ENCODE measurements at places on chromosomes 12 and 14.

DNA sequence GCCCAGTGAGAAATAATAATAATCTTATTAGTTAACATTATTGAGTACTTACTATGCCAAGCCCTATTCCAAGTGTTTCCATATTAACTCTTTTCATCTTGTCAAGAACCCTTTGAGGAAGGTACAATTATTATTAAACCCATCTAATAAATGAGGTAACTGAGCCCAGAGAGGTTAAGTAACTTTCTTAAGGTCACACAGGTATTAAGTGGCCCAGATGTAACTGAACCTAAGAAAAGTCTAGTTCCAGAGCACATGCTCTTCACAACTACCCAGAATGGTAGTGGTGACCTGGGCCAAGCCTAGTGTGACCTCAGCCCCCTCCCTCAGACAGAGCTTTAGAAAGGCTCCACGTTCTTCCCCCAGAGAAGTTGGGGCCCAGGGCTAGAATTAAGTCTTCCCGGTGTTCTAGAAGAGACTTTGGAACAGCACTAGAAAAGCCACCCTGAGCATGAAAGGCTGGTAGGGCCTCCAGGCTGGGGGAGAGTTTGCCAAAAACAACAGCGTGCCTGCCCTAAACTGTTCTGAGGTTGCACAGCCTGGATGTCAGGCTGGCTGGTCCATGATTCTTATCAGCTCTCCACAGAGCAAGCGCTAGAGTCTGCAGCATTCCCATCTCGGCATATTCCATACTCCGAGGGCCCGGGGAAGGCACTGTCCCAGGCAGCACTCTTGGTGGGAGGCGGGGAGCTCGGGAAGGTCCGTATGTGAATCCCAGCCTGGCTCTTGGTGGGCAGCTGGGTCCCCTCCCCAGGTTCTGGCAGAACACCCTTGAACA, 41.3 kb upstream of the CTDSP2 start:
- DNase-seq: no peak

GRCh38 chr12:55724226-55724939, 4.2 kb downstream of the RDH5 start:
- DNase-seq: no peak

DNA sequence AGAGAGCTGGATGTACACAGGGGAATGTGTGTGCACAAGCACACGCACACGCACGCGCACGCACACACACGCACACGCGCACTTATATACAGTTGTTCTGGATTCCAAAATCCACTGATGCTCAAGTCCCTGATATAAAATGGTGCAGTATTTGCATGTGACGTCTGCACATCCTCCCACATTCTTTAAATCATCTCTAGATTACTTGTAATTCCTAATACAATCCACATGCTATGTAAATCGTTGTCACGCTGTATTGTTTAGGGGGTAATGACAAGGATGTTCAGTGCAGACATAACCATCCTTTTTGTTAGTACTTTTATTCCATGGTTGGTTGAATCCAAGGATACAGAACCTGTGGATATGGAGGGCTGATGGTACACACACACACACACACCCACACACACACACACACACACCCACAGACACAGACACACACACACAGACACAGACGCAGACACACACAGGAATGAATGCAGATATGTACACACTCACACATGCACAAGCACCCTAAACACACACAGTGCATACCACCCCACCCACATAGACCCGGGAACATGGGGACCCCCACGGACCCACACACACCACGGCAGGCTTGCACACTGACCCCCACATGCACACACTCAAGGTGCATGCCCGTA, 188.5 kb upstream of the PRMT8 start:
- DNase-seq: no peak

DNA sequence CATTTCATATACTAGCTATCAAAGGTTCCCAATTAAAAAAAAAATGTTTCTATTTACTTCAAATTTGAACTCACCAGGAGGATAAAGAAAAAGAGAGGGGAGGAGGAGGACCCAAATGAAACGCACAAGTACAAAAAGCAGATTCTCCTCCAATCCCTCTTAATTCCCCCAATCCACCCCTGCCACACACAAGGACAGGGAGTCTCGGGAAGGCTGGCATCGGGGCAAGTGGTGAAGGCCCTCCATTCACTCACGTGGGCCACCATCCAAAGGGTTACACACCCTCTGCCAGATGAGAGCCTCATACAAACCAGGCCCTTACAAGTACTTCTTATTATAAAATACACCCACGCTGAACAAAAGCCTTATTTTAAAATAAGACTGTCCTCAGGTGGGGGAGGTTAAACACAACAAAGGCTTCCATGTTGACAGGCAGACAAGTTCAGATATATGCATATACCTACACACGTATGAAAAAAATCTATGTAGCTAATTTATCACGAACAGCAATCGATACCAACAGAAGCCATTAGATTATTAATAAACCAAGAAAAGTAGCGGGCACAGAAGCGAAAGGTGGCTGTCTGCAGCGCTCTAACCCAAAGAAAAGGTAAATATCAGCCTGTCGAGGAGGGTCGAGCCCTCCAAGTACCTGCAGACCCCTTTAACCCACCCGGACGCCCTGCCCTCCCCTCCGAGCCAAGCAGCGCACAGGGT, 1.5 kb downstream of the ATP2B1 start:
- no peak for DNase-seq

DNA sequence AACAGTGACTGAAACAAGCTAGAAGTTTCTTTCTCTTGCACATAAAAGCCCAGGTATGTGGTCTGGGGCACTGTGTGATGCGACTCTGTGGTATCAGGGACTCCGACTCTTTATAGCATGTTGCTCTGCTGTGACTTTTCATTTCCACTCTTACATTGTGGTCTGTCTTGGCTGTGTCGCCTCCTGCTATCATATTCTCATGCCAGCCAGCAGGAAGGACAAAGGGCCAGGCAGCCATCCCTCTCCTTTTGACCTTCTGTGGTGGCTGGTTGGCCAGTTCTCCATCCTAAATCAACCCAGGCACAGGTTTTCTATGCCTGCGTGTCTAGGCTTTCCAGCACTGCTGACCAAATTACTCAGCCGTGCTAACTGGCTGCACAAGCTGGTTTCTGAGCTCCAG, 8.0 kb downstream of the ACAD10 start:
- DNase-seq: no peak

GRCh38 chr12:45850302-45850701, 120.8 kb downstream of the ARID2 start:
- DNase-seq: no peak

- no peak for DNase-seq
These were observed 684 bp downstream of the KANSL2 start for GRCh38 chr12:48681399-48681709.

GRCh38 chr12:79778802-79779448, 88.2 kb upstream of the PAWR start:
- DNase-seq: no peak

DNA sequence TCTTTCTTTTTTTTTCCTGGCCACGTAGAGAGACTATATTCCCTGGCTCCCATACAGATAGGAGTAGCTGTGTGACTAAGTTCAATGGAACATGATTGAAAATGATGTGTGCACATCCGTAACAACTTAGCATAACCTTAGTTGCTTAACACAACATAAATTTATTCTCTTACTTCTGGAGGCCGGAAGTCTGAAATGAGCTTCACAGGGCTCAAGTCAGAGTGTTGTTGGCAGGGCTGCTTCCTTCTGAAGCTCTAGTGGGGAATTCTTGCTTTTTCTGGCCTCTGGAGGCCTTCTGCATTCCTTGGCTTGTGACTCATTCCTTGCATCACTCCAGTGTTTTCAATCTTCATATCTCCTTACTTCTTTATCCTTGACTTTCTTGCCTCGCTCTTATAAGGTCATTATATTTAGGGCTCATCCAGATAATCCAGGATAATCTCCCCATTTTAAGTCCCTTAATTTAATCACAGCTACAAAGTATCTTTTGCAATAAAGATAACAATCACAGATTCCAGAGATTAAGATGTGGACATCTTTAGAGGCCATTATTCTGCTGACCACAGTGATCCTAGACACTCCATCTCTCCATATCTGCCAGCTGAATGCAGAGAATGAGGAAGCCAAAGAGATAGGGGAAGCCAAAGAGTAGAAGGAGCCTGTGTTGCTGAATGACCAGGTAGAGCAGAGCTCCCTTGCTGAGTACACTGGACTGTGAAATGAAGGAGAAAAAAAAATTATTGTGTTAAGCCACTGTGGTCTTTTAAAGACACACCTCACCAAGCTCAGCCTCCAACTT, 21.0 kb upstream of the SNX6 start:
- no peak for DNase-seq

GRCh38 chr14:70350078-70350477, 9.4 kb downstream of the COX16 start:
- DNase-seq: no peak

- no peak for DNase-seq
These were observed 44.1 kb downstream of the SMIM41 start for GRCh38 chr12:52123487-52124186.

GRCh38 chr12:26513363-26514043, 318.1 kb downstream of the SSPN start:
- no peak for DNase-seq

- no peak for DNase-seq
These were observed 5.1 kb upstream of the LTBP2 start for GRCh38 chr14:74616996-74617700.

DNA sequence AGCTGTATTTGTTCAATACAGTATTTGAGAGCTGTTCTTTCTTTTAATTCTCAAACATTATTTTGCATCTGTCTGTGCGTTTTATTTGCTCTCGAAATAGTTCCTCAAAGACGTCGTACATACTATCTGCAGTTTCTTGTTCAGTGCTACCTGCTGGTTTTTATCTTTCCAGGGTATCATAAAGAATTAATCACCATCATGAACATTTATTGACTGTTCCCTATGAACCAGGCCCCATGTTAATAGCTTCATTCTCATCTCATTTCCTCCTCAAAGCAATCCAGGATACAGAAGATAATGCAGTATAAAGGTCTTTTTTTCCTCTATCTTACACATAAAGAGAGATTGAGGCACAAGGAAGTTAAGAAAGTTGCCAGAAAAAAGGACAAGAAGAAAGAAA, 211.8 kb downstream of the DACT1 start:
- DNase-seq: no peak

- DNase-seq: no peak
These were observed 247.8 kb downstream of the MDGA2 start for GRCh38 chr14:47427629-47428028.

DNA sequence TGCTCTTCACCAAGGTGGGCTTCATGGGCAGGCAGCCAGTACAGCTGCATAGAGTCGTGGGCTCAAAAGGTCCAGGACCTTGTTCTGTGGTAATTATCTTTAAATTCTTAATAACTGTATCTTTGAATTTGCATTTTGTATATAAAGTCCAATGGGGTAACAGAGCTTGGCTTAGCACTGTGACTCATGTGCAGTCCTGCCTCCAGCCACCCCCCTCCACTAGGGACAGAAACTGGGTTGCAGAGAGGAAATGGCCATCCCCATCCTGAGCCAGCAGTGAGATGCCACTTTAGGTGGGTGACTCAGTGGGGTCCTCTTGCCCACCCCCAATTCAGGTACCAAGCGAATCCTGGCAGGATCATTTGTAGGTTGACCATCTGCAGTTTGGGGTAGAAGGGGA, 48.1 kb downstream of the EPS8 start:
- no peak for DNase-seq

DNA sequence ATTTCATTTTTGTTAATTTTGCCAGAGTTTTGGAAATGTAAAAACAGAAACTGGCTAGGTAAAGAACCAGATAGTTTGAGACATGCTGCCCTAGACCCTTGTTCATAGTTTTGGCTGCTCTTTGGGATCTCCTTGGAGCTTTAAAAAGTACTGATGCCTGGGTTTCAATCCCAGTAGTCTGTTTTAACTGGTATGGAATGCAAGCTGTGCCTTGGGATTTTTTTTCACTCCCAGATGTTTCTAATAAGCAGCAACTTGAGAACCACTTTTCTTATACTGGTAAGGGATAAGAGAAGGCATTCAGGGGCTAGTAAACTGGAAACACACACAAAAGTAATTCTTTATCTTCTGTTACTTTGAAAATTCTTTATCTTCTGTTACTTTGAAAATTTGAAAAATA, 18.8 kb downstream of the SLC35F4 start:
- no peak for DNase-seq

- no peak for DNase-seq
These were observed 6.1 kb downstream of the ACSS3 start for GRCh38 chr12:81083906-81084513.

- no peak for DNase-seq
These were observed 160.7 kb downstream of the ETV6 start for GRCh38 chr12:11810206-11810545.

DNA sequence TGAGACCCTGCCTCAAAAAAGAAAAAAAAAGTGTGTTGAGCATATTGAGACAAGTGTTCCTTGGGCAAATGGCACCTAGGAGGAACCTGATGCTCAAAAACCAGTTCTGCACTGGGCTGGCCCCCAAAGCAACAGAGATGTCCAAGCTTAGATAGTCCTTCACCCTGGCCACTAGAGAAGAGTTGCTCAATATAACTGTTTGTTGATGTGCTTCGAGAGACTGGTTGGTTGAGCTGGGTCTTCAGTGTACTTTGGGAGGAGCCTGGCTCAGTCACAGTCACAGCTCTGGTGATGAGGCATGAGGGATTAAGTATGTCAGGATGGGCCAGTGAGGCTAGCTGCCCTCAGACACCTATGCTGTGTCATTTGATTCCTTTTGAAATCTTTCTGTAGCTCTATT, 38.0 kb downstream of the SLC2A14 start:
- no peak for DNase-seq

- DNase-seq: no peak
These were observed 210.4 kb downstream of the EXOC5 start for GRCh38 chr14:57058319-57058718.

DNA sequence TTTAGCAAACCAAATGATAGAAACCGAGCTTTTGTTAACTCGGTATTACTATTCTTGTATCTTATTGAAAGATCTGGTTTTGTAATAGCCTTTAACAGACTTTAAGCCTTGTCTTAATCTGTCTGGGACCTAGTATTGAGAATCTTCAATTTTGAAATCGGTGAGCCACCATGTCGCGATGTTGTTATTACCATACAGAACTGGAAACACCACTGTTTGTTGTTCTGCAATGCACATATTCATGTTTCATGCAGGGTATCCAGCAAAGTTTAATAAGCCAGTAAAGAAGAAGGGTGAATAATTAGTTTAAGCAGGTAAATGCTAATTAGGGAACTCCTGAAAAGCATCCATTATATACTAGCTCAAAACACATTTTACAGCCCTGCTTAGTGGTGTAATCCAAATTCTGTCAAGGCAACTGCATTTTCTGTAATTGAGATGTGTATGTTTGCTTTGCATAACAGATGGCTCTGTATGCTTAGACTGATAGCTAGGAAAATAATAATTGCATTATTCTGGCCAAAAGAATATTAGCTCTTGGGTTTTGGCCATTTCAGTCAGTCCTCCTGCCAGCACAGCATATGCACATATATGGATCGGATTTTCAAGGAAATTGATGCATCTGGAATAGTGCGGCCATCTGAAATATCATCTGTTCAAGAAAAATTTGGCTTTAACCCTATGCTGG, 389.2 kb downstream of the EGLN3 start:
- no peak for DNase-seq

- DNase-seq: no peak
These were observed 572.8 kb upstream of the USP15 start for GRCh38 chr12:61687407-61687806.

GRCh38 chr14:90517076-90517841, 120.4 kb downstream of the CALM1 start:
- DNase-seq: no peak
